ENCODE measurements at places on chromosomes 4 and X.

- DNase-seq, result no peak
Measured at GRCh38 chrX:7088968-7089615, 58.4 kb upstream of the STS start.

GRCh38 chr4:9980898-9981297, 40.4 kb downstream of the SLC2A9 start:
- no peak for DNase-seq

DNA sequence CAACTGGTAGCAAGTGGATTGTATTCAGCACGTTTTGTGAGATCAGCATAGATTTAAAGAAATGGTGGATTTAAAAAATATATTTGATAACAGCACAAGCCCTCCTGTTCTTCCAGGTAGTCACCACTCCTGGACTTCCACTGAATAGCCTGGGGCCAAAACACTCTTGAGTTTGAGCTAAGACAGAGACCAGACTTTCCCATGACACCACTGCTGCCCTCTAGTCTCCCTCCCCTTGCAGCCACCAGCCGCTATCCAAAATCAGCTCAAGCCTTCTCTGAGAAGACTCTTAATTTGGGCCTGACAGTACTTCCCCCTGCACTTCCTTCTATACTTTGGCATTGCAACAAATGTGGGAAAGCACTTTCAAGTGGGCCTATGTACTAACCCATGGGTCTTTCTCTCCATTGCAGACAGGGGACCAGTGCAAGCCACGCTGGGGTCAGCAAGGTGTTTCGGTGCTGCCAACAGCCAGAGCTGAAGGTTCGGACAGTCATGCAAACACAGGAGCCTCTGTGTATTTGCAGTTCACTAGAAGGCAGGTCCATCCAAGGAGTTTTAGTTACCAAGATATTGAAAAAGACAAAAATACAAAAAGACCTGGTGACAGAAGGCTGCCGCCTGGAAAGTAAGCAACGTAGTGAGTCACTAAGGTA, 40.5 kb upstream of the KLHL13 start:
- DNase-seq, result no peak

DNA sequence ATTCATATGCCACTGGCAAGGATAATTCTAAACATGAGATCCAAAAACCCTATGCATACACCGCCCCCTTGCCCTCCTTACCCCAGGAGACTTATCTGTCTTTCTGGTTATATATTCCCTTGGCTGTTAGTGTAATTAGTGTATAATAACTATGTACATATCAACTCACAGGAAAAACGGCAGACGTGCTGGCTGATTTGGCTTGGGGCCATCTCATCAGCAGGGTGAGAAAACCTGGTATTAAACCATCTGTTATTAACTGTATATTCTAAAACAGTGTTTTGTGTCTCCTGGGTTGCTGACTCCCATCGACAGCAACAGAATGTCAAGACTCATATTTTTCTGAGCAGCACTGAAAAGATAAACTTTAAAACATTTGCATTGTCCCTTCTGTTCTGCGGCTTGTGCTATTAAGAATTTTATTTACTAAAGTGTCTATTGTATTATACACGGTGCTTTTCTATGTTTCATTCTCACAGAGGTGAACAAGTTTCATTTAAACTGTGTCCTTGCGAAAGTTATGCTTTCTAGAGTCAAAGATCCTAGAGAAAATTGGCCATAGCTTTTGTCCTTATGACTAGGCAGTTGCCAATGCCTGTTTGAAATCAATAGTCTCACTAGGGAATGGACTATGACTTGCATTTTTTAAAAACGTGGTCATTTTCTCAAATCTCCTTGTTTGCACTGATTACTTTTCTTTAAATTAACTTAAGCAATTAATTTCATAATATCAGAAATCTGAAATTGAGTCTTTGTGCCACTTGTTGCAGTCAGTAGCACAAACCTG, 211.5 kb upstream of the MID1 start:
- DNase-seq, result no peak

DNA sequence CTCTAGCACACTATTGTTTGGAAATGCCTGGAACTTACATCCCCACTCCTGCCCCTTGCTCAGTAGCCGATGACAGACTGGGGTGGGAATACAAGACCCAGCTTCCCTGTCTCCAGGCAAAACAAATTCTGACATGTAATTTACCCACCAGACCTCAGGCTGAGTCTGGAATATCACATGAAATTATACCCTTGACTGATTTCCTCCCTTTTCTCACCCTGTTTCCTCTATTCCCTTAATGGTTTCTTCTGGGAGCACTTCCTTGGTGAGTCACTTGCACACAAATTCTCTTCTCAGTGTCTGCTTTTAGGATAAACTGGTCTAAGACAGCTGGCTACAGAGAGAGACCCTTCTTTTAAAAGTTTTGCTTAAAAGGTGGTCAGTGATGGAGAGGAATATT, 65.8 kb upstream of the DIPK2B start:
- DNase-seq, result no peak

DNA sequence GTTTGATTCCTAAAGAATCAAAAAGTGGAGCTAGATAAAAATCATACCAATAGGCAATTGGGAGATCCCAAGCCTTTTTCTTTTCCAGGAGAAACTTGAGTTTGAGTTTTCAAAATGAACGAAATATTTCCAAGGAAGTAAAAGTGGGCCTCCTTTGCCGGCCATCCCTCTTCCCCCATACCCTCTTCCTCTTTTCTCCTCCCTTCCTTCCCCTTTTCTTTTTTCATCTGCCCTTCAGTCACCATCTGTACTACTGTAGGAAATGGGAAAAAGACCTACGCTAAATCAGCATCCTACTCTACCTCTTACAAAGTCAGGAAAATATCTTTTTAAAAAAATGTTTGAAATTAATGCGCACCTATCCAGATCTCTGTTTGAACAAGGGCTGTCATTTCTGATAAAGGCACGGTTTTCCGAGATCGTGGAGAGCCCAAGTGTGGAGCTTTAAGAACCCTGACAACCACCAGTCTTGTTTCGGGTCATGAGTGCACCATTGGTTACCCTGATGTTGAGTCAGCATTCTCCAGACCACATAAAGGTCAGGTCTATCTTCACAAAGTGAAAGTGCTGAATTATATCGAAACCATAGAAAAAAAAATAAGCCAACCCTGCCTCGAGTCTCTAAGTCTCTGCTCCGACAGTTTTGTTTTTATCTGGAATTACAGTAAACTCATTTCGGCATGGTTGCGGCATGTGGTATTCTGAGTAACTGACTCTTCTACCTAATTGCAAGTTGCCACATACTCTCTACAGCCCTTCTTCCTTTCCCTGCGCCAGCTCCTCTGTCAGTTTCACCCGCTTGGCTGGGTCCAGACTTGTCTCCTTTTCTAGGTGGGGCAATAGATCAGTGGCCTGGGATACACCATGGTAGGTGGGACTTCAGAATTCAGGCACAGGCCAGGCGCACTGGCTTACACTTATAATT, 140.2 kb upstream of the KLF3 start:
- no peak for DNase-seq

Data from stimulated activated CD4-positive, alpha-beta T cell treated with anti-CD3 and anti-CD28 coated beads, Interleukin-15, amount 100 ng/mL, for 1 hour (primary cell).